ENCODE measurements at places on chromosomes 6 and 20.

DNA sequence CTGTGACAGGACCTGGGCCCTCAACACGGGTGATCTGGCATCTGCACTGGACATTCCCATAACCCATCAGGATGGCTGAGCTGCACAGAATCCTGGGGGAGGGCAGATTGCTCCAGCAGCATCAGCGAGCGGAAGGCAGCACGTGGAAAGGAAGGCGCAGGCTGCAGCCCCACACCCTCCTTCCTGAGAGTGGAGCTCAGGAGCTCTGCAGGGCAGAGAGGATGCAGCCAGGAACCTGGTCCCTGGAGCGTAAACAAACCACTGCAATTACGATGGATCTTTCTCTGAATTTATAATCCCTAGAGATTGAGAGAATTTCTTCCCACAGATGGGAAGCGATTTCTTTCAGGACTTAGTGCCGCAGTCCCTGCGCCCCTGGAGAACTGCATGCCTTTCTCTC is 39.7 kb upstream of the EMILIN3 start:
- DNase-seq = no peak

- DNase-seq = no peak
Measured at GRCh38 chr20:7790189-7790588, 150.1 kb downstream of the HAO1 start.

- no peak for DNase-seq
Measured at GRCh38 chr6:69994251-69994650, 127.9 kb downstream of the COL19A1 start.

GRCh38 chr20:58241766-58242465 is 13.5 kb upstream of the ANKRD60 start:
- no peak for DNase-seq

DNA sequence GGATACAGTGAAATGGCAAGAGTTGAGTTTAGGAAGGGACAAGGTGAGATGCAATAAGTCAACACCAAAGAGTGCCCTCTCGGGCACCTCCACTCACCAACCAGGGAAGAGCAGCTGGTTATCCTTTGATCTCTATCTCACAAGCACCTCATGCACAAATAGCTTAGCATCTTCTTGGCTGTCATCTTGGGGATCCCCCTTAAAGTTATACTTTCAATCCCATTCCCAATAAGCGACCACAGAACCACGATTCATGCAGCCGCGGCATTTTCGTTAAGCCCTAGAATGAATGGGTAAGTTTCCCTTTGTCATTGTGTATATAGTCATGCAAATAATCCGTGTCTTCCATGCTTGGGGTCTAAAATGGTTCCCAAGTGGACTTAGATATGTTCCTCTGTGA is 73.5 kb downstream of the ADTRP start:
- no peak for DNase-seq

- no peak for DNase-seq
Measured at GRCh38 chr20:20897145-20897544, 184.7 kb upstream of the RALGAPA2 start.

DNA sequence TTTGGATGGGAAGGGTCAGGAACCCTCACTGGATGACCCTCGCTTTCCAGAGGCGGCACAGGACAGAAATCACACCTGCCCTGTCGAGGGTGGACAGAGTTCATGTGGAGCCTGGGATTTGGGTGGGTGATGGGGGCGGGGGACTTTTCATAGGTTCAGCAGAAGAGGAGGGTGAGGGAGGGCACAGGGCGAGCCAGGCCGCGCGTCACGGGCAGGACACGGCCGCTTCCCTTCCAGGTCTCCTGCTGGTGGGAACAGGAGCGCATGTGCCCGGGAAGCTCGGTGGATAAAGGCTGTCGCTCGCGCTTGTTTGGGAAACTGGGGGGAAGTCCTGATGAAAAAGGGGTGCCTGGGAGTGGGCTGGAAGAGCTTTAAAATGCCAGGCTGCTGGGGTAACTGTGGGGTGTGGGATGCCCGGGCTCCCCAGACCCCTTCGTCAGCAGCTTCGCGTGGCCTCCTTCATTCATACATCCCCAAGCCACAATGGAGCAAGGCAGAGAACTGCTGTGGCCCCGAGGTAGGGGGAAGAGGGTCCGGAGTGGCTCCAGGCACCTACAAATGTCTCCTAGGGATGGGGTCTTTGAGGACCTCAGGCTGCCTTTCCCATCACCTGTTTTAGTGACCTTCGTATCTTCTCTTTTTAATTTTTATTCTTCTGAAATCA is 102.2 kb downstream of the DACT2 start:
- no peak for DNase-seq

DNA sequence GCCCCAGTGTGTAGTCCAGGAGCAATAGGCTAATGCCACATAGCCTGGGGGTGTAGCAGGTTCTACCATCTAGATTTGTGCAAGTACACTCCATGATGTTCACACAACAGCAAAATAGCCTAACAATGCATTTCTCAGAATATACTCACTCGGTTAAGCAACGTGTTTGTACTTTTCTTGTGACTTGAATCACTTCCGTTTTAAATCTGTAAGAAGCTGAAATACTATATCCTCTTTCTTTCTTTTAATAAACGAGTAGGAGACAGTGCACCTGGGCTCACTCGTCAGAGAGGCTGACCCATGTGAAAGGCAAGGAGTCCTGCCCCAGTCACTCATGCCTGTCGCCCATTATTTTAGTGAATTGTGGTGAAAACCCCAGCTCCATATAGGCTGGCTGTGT is 201.6 kb downstream of the FOXA2 start:
- no peak for DNase-seq

GRCh38 chr6:29981211-29981812 is 39.0 kb downstream of the HLA-A start:
- no peak for DNase-seq

DNA sequence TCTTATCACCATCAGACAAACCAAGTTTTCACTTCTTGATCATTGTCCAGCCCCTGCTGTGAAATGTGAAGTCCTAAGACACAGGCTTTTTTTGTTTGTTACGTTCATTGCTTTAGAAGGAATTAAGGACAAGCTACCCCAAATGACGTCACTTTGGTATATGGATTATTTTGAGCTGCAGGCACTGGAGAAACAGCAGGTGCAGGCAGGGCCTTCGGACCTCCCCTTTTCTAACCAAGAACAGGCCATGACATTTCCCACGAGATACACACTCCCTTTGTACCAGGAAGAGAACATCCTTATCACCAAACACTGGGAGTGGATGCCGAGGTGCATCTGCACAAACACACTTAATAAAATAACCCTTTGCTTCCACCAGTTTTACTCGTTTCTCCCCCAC is 418.0 kb upstream of the SULF2 start:
- no peak for DNase-seq

DNA sequence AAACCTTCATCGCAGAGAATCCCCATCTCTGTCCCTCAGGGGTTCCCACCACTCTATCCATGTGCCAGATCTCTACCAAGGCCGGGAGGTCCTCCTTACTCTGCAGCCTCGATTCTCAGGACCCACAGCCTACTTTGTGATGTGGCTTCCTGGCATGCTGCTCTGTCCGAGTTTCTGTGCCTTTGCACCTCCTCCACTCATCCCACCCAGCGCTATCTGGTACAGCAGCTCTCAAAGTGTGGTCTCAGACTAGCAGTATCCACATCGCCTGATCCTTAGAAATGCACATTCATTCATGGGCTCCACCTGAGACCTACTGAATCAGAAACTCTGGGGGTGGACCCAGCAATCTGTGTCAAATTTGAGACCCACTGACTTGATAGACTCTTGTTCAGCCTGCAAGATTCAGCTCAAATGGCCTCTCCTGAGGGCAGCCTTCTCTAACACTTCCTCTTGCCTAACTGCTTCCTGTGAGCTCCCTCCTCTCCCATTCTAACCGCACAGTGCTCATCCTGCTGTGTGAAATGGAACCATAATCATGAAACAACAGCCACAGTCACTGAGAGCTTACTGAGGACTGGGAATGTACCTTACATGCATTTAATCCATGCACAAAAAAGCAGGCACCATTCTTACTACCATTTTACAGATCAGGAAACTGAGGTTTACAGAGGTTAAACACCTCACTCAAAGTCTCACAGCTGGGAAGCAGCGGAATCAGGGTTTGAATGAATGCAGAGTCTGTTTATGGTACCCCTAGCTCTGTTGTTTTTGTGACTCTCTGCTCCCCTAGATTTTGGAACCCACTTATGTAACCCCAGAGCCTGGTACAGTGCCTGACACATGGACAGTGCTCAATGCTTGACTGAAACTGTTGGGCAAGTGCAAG is 69.4 kb downstream of the JPH2 start:
- no peak for DNase-seq

- DNase-seq = no peak
Measured at GRCh38 chr6:131652472-131652871, 15.4 kb downstream of the ENPP3 start.

- DNase-seq = no peak
Measured at GRCh38 chr20:58135441-58136148, 92.9 kb downstream of the ANKRD60 start.

GRCh38 chr6:135088818-135089809 is 34.5 kb upstream of the HBS1L start:
- DNase-seq = no peak

GRCh38 chr20:40710603-40711002 is 21.6 kb upstream of the MAFB start:
- DNase-seq = no peak

DNA sequence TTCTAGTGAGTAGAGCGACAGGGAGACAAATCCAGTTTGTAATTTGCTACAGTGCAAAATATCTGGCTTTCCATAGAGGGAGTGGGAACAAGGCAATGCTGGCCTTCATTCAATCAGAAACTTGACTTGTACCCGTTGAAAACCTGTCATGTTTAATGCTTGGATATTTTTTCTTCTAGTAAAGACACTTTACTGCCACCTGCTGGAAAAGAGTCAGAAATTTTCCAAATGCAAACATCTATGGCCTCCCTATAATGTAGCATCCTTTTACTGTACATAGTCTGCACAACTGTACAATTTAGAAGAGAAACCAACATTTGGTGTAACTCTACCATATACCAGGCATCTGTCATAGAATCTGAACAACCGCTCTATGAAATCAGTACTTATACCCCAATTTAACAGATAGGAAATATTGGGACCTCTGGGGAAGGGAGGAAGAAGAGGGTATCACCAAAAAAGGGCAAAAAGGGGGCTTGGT is 16.7 kb upstream of the TBC1D20 start:
- DNase-seq = peak; percentile 56

DNA sequence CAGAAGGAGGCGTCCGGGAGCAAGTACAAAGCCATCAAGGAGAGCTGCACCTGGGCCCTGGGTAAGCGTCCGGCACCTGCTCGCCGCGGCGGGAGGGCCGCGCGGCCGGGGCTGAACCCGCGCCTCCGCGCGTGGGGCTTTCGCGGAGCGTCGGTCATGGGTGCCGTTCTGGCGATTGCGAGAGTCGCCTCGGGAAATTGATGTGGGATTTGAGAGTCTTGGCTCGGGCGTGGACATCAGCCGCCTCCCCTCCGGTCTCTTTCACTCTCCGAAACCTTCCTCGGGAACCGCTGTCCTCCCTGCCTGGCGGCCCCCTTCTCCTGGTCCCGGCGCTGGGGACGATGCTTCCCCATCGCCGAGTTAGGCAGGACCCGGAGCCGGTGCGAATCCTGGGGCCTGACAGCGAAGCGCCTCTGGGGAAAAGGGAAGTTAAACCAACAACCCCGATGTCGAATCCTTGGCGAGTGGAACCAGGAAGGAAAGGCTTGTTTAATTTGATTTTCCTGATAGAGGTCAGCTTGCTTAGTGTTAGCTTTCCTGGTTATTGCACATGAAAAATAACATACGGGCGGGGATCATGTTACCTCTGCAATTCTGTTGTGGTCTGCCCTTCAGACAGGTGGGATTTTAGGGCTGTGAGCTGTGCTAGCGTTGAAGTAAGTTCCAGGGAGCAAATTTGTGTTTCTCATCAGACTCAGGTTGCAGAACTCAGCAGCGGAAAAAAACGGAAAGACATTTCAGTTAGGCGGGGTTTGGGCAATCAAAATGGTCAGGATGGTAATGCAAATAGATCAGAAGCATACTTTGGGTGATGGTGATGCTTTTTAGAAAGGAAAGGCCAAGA is 594 bp downstream of the ARFGEF3 start:
- peak; percentile 45 for DNase-seq

- no peak for DNase-seq
Measured at GRCh38 chr6:138920906-138921305, 67.1 kb downstream of the REPS1 start.

- DNase-seq = no peak
Measured at GRCh38 chr20:48983423-48984400, 62.2 kb downstream of the ARFGEF2 start.

GRCh38 chr20:40754339-40754943 is 65.4 kb upstream of the MAFB start:
- no peak for DNase-seq

DNA sequence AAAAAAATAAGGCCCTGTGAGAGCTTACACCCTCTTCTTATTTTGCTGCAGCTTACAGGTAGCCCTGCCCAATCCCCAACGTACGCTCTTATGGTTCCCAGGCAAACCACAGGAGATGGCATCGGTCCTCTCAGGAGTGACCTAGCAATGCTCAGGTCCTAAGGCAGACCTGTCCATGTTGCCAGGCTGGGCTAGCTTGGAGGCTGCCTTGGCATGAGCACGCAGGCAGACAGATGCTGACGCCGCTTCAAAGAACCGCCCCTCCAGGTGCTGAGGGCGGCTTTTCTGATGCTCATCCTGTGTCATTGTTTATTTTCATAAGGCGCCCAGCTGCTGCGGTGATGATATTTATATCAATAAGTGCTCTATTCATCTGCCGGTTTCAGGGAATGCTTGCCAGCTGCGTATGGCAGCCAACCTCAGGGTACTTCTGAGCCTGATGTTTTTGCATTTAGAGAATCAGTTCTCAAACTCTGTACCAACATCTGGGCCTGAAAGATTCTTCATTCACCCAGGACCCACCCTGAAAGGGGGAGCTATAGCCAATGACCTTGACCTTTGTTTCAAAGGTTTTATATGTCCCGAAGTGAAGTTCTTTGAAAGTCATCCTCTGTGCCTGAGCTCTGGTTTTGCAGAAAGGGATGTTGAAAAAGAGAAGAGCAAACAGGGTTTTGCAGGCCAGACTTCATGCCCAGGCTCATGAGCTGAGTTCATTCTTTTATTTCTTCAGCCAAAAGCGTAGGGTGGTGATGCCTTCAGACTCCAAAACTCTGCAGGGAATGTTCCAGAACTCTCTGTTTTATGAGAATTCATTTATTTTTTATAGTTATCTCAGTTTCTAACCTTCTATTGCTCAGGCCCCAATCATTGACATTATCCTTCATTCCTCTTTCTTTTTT is 475.6 kb upstream of the CHD6 start:
- DNase-seq = no peak

GRCh38 chr20:34876406-34877282 is at the start of gene ACSS2:
TSS of gene ACSS2 (plus strand) at chr20:34876612. CDS start at chr20:34876646, 34 bp downstream.
- DNase-seq = peak; percentile 22

- DNase-seq = no peak
Measured at GRCh38 chr6:91994787-91995186, 1407.9 kb upstream of the MAP3K7 start.

GRCh38 chr6:127518710-127519468 is at the start of gene MTCL3:
TSS of gene MTCL3 (minus strand) at chr6:127519335.
- DNase-seq = no peak
